T-helper 1 cell (primary cell): ENCODE measurements at places on chromosomes 7 and 10.

DNA sequence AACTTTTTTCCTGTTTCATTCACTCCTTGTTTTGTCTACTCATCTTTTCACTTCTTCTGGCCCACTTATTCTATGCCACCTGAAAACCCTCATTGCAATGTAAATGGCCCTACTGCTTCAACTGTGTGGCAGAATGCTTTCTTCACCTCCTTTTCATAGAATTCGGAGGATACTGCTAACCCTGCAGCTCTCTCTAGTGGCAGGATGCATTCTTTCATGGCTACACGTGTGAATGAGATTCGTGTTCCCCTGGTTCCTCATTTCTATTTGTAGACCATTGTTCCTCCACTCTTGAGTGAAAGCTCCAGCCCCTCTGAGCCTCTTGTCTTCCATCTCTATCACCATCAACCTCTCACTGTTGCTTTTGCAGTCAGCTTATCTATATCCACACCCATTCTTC is 20.9 kb upstream of the CYP26C1 start:
- no peak for DNase-seq

DNA sequence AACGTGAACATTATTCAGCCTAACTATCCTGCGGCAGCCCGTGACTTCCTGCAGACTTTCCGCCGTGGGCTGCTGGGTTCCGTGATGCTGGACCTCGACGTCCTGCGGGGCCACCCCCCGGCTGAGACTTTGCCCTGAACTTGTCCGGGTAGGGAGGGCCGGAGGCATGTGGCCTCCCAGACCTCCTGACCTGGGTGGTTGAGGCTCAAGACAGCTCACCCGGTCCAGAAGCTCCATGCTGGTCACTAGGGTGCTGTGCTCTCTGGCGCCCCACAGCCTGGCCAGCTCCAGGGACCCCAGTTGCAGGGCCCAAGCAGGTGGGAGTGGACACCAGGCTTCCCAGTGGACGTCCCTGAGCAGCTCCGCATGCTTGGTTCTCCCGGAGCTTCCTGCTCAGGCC is 4.4 kb downstream of the SPRN start:
- no peak for DNase-seq

GRCh38 chr10:110305767-110306451 is 1.2 kb upstream of the SMNDC1 start:
- peak; percentile 84 for DNase-seq

GRCh38 chr10:74175510-74176379 is 24.7 kb downstream of the ADK start:
- DNase-seq: no peak

DNA sequence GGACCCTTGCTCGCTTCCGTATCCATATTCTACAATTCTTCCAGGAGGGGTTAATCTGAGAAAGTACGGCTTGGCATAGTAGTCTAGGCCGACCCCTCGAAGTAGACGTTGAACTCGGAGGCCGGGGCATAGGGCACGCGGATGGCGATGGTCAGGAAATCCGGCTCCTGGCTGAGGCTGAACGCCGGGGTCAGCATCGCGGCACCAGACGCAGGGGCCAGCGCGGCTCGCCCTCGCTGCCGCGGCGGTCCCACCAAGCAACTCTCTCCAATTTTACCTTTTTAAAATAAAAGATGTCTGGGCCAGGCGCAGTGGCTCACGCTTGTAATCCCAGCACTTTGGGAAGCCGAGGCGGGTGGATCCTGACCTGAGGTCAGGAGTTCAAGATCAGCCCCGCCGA is 7.3 kb upstream of the SGMS1 start:
- no peak for DNase-seq

GRCh38 chr7:45146531-45147379 is 10.8 kb upstream of the RAMP3 start:
- DNase-seq: no peak
